GOT3 (cell line): ENCODE measurements at places on chromosomes 6 and 20.

- no peak for DNase-seq
Observed at GRCh38 chr6:99384507-99384906, 9.5 kb downstream of the COQ3 start.

DNA sequence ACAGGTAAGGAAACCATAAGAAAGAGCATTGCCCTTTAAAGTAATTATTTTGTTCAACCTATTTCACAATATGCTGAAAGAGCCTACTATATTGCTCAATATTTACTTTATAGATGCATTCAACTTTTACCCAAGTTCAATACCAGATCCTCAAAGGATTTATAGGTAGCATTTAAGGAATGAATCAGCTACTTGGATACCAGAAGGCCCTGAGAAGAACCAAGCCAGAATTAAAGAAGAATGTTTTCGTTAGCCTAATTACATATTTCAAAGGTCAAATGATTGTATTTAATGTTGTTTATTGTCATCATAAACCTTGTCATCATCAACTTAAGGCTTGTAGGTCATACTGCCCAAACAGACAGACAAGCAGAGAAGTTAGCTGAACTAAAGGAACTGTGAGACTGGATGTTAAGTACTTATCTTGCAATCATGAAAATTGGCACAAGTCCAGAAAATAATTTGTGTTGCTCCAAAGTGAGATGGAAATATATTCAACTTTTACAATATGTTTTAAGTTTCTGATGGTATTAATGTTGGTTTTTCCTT lies 636.7 kb downstream of the RFPL4B start:
- no peak for DNase-seq

DNA sequence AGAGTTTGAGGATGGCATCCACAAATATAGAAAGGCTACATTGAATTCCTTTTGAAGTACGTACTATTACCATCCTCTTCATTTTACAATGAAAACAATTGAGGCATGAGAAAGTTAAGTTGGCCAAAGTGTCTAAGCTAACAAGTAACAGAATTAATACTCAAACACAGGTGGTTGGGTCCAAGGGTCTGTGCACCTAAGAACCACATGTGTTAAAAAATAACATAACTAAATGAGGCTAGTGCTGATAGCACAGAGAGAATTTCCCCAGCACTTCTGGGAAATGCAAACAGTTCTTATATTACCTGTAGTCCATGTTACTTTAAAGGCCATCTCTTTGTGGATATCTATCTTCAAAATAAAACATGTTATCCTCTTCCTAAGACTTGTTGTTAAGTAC lies 10.5 kb upstream of the KHDRBS2 start:
- DNase-seq = no peak

GRCh38 chr20:47055699-47056369 lies 161.2 kb downstream of the EYA2 start:
- no peak for DNase-seq

GRCh38 chr6:90028995-90029635 lies 134.8 kb downstream of the GJA10 start:
- no peak for DNase-seq

- DNase-seq = no peak
Observed at GRCh38 chr6:43090559-43090956, 14.4 kb downstream of the PTK7 start.

GRCh38 chr6:133236932-133237331 lies 4.2 kb upstream of the EYA4 start:
- DNase-seq = no peak

DNA sequence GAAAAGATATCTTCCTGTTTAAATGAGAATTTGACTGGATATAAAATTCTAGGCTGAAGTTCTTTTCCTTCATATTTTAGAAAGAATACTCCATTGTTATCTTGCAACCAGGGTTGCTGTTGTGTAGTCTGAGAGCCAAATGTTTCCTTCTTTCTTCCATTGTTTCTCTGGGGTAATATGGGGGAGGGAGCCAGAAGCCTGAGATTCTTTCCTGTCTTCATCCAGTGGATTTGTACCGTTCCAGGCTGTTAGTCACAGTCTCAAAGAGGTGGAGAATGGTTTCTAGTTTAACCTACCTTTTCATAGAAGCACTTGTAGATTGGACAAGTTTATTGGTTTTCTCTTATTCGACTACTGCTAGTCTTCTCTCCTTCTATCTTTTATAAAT lies 6.1 kb upstream of the ULBP3 start:
- DNase-seq = no peak

- DNase-seq = no peak
Observed at GRCh38 chr20:5504061-5504739, 187.4 kb upstream of the PROKR2 start.

GRCh38 chr20:17510548-17510947 lies 20.6 kb downstream of the BFSP1 start:
- no peak for DNase-seq

- no peak for DNase-seq
Observed at GRCh38 chr20:15240801-15241200, 903.4 kb upstream of the FLRT3 start.

DNA sequence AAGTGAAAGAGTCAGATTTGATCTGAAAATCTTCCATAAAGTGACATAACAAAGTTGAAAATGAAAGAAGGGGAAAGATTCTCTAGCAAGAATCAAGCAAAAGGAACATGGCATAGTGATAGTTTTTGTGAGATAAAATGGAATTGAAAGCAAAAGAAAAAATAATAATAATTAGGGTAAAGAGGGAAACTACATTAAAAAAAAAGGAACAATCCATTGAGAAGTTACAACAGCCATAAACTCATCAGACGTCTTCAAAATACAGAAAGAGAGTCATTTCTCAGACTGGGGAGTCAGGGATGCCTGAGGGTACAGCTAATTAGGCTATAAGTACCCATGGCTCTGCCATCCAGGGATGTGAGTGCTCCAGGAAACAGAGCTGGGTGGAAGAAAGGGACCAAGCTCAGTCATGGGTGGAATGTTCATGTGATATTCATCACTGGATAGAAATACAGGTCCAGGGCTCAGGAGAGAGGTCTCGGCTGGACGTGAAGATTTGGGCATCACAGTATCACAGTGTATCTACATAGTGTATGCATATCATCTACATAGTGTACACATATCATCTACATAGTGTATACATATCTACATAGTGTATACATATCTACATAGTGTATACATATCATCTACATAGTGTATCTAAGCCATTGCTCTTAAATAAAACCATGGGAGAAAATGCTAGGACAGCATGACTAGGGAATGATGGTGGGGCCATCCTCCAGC lies 29.4 kb downstream of the DUSP22 start:
- no peak for DNase-seq

DNA sequence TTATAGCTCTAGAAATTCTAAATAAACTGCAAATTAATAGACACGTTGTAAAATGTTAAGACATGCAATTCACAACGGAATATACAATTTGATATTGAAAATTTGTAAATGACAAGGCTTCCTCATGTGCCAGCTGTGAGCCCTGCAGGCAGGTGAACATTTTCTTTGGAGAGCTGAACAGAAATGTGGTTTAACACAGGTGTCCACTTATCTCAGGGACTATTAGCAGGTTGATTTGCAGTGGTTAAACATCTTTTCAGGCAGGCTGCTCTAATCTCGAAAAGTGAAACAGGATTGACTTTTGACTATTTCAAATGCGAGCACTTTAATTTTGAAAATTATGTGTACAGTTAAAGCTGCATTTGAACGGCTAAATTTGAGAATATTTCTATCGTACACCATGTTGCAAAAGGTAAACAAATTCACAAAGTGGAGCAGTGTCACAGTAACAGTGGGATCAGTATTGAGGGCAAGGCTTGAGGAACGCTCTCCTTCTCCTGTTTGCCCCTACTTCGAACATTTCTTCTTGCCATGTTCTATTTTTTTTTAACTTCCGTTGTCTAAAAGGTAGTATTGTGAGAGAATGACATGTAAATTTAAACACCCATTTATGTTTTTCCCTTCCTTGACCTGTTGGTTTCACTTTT lies 210.8 kb downstream of the CDKAL1 start:
- DNase-seq = no peak

DNA sequence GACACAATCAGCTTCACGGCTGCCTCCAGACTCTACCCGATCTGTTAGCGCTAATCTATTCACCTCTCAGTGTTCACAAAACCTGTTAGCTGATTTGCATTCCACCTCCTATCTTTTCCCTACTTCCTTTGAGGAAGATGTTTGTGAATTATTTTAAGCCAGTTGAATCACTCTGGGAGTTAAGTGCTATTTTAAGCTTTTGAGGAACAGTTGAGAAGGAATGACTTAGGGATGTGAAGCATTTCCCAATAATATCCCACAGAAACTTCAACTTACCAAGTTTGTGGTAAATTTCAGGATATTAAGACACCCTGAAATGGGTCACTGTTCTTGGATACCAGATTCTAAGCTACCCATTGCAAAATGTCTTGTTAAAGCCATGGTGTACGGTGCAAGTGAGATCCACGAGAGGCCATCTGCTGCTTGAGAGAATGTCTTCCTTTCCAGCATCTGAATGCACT lies 145.2 kb upstream of the CITED2 start:
- DNase-seq = no peak

DNA sequence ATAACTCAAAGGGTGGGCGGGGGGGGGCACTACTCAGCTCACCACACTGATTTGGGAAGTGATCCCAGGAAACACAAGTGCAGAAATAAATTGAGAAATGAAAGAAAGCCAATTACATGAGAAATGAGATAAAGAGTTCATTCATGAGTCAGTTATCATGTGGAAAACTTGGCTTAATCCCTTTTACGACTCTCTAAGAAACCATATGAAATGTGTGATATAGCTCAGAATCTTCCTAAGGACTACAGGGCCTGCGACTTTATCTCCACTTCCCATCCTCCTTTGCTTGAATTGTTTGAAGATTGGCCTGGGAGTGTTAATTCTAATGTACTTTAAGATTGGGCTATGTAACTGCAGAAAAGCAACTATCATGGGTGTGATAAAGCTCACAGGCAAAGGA lies 3.6 kb upstream of the BTN2A2 start:
- DNase-seq = no peak
